DMS 273 treated with DMSO at 0.1 percent for 48 hours (cell line): ENCODE measurements at places on chromosomes 2 and 18.

DNA sequence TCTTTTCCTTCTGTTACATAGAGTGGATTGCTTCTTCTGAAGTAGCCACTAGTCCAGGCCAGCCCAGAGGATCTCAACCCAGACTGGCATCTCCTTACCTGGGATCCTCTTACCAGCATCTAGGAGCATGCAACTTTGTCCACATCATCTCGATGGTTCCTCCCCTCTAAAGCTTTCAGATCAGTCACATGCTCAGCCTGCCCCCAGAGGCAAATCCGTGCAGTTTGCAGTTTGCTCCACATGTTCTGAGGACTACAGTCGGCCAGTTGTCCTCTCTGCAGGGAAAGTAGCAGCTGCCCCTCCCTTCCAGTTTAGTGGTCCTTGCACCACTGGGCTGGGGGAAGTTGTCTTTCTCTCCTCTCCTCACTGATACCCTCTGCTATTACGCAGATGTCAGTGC lies 259.8 kb upstream of the APCDD1 start:
- DNase-seq: no peak

GRCh38 chr2:222423632-222424275 lies 589 bp upstream of the SGPP2 start:
- no peak for DNase-seq

GRCh38 chr18:25281556-25281955 lies 70.4 kb downstream of the ZNF521 start:
- no peak for DNase-seq

GRCh38 chr18:64019922-64020756 lies 50.3 kb downstream of the SERPINB8 start:
- DNase-seq: no peak

DNA sequence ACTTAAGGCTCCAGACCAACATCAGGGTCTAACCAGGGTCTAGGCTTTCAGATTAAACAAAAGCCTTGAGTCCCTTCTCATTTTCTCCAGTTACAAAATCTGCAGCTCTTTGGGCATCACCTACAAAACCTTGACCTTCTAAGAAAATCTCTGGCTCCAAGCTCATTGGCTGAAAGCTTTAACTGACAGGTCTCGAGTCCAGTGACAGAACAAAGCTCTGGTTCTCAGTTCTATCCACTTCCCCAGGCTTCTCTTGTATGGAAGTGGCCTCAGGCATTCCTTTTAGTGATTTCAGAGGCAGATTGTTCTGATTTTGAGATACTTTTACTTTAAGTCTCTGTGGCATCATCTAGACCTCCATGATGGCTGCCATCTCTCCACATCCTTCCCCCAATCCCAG lies 11.3 kb downstream of the SIX2 start:
- no peak for DNase-seq

DNA sequence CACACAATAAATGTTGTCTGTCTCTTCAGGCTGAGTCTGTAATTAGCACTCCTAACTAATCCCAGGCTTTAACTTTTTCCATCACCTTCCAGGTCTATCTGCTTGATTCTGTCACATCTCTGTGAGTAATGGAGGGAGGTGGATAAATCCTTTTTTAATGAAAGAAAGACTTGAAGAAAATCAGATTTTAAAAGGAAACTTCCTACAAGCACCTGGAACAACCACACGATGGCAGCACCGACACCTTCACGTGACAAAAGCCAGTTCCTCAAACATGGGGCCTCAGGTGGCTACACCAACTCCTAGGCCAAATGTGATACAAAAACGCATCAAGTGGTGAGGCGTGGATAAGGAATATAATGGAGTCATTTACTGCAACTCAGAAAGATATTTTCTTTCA lies 41.8 kb downstream of the TGFBRAP1 start:
- DNase-seq: no peak

DNA sequence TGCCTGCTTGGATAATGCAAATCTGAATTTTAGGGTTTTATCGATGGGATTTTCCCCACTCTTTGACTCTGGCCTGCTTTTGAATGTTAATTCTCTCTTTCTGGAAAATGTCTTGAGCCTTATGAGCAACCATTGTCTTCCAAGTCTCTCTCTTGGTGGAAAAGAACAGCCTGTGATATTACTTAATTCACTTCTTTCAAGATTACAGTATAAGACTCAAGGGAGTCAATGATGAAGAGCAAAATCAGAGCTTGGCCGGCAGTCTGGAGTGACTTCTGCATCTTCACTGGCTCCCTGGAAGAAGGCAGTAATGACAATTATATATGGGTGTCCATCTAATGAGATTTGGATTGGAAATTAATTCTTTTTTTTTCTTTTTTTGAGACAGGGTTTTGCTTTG lies 122.9 kb upstream of the ZEB2 start:
- DNase-seq: no peak

DNA sequence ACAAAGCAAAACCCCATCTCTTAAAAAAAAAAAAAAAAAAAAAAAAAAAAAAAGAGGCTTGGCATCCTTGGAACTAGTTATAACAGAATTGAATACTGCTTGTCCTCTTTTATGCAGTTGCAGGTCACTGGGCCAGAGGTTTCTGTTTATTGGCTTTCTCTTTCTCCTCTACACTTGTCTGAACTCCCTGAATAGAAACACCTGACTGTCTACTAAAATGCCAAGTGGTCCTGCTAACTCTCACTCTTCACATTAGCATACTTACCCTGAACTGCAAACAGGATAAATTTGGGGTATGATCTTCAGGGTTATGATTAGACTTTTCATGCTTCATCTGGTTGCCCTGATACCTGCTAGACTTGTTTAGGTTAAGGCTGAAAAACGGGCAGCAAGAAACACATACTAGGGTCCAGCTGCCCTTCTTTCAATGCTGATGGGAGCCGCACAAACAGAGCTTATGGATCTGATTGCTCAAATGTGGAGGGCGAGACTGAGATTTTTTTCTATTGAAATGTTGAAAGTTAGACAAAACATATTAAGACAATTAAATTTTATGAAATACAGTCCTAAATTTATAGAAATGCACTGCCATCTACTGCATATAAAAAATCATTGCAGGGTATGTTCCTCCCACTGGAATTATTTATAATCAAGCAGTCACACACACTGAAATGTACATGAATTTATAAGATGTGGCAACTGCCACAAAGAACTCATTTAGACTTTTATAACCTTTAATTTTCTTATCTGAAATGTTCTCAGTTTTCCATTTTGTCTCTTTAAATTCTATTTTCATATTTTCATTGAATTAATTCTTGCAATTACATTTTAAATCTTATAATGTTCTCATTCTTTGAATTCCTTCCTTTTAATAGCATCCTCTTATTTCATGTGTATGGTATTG lies 40.8 kb downstream of the GTF3C3 start:
- DNase-seq: no peak

GRCh38 chr2:142724186-142724585 lies 153.3 kb upstream of the KYNU start:
- no peak for DNase-seq

DNA sequence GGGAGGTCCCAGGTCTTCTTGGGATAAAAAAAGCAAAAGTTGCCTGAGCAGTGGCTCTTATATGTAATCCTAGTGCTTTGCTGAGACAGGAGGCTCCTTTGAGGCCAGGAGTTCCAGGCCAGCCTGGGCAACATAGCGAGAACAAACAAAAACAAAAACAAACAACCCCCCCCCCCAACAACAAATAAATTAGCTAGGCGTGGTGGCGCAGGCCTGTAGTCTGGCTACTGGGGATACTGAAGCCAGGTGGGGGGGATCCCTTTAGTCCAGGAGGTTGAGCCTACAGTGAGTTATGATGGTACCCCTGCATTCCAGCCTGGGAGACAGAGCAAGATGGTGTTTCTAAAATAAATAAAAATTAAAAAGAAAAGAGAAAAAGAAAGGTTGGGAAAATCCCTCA lies 5.4 kb downstream of the GAREM2 start:
- DNase-seq: no peak

- DNase-seq: no peak
Observed at GRCh38 chr2:86138736-86139625, 32.9 kb downstream of the PTCD3 start.

DNA sequence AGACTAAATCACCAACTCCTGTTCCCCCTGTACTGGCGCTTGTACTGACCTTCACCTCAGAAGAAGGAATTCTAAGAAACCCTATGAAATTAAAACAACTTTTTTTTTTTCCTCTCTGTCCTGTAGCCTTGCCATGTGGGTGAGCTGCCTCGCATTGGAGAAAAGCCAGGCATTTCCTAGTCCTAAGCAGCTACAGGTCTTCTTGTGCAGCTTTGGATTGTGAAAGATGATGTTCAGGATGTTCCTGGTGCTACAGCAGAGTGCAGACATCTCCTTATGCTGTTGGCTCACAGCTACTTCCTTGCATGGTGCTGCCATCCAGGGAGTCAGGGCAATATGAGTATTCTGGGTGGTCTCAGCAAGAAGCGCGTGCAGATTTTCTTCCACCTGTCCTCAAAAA lies 11.9 kb downstream of the PIK3C3 start:
- peak; percentile 40 for DNase-seq

GRCh38 chr2:239420082-239420481 lies 19.3 kb upstream of the HDAC4 start:
- DNase-seq: no peak

- no peak for DNase-seq
Observed at GRCh38 chr18:36034299-36034895, 33.0 kb downstream of the RPRD1A start.

- no peak for DNase-seq
Observed at GRCh38 chr18:52370841-52371240, 30.8 kb downstream of the DCC start.

- no peak for DNase-seq
Observed at GRCh38 chr2:208285853-208286252, 19.8 kb downstream of the PIKFYVE start.

DNA sequence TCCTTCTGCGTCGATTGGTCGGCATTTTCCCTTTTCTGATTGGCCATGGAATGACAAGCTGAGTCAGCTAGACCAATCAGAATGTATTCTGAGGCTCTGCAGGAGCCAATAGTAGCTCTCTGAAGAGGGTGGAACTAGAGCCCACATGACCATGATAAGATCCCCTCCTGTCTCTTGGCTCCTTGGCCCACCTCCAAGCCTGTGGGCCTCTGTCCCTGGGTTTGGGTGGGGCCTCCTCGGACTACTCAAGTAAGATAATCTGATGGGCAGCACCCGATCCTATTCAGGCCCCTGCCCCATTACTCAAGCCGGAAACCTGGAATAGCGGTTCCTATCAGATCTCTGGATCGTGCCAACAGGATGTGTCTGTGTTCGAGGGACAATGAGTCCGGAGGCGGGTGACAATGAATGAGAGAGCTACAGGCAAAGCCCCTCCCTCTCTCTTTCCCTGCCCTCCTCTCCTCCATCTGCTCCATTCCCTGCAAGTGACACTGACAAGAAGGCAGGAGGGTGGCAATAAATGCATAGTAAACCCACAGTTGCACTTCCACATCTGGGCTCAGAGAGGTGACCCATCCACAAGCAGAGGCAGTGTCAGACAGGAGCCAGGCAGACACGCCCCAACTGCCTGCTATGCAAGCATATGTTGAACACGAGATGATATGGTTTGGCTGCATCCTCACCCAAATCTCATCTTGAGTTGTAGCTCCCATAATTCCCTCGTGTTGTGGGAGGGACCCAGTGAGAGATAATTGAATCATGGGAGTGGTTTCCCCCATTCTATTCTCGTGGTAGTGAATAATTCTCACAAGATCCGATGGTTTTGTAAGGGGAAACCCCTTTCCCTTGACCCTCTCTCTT lies 114.7 kb downstream of the TNS1 start:
- DNase-seq: no peak

GRCh38 chr2:43293744-43294695 lies 67.6 kb upstream of the ZFP36L2 start:
- no peak for DNase-seq

DNA sequence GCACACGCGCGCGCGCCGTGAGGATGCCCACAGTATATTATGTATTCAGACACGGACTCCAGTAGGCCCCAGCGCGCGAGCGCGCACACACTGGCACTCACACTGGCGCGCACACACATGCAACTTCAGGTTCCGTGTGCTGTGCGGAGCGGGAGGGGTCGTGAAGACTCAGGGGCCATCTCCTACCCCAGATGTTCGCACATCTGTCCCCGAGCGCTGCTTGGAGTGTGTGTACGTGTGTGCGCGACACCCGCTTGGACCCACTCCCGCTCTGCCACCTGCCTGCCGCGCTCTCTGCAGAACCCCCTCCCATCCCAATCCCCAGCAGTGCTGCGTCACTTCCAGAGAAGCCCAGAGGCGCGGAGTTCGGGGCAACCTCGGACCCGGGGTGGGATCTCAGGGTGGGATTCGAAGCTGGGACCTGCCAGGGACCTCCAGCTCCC lies 2.6 kb downstream of the NRP2 start:
- DNase-seq: no peak

- no peak for DNase-seq
Observed at GRCh38 chr2:182069908-182070307, 84.3 kb downstream of the PPP1R1C start.

GRCh38 chr18:27298214-27298804 lies 113.2 kb upstream of the CHST9 start:
- no peak for DNase-seq

DNA sequence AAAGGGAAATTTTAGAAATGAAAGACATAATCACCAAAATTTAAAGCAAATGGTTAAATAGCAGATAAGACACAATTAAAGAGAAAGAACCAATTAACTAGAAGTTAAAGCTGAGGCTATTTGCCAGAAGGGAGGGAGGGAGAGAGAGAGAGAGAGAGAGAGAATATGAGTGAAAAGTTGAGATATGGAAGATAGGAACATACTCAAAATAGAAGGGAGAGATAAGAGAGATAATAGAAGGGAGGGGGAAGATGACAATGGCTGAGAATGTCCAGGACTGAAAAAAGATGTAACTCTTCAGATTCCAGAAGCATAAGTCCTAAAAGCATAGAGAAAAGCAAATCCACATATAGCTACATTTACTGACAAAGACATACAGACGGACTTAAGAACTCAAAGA lies 17.1 kb upstream of the AAK1 start:
- DNase-seq: no peak

- no peak for DNase-seq
Observed at GRCh38 chr2:233312874-233313273, 5.3 kb downstream of the SAG start.

GRCh38 chr2:101517758-101518271 lies 42.9 kb upstream of the RFX8 start:
- DNase-seq: no peak

- no peak for DNase-seq
Observed at GRCh38 chr2:28926847-28927246, 32.4 kb downstream of the WDR43 start.

DNA sequence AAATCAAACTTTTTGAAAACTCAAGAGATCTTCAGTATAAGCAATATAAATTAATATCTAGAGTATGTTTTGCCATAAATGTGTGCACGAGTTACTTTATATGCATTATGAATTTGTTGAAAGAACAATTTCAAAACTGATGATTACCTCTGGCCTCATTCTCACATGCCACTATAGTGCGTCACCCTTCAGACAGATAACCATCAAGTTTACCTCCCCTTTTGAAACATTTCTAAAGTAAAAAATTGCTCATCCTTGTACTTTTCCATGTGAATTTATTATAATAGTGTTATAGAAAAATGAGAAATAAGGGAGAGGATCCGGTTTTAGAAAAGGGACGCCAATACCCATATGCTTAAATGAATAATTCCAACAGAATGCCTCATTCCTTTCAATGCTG lies 38.3 kb downstream of the ZEB2 start:
- no peak for DNase-seq

GRCh38 chr2:76599732-76600368 lies 889.1 kb upstream of the GCFC2 start:
- DNase-seq: peak; percentile 28

- no peak for DNase-seq
Observed at GRCh38 chr2:37156071-37156856, 516 bp downstream of the EIF2AK2 start.
